Uterus (tissue), 4 donors: ENCODE measurements at places on chromosomes 1 and 21. TPM values are rescaled to one million over a fixed set of nuclear protein-coding genes. Genes with fewer than 3 reads are reported as not detected.

MRPL37 gene
- 42.8 TPM for total RNA-seq

LCE3E gene
- not detected for total RNA-seq

CNN3 gene
- total RNA-seq: 510 TPM

LRRC39 gene
- not detected for total RNA-seq

CFHR2 gene
- not detected for total RNA-seq

AUNIP gene
- total RNA-seq: not detected

TRPM2 gene
- total RNA-seq: 2.8 TPM

CHI3L1 gene
- 28.2 TPM for total RNA-seq

TNFRSF1B gene
- 32.1 TPM for total RNA-seq

IL12RB2 gene
- 1.1 TPM for total RNA-seq

SPRTN gene
- total RNA-seq: 4.9 TPM

DISP1 gene
- total RNA-seq: 17.4 TPM

MORC3 gene
- 23.3 TPM for total RNA-seq

UMODL1 gene
- total RNA-seq: not detected

TENT5C gene
- total RNA-seq: 3.2 TPM

FTCD gene
- not detected for total RNA-seq

CACNA1S gene
- total RNA-seq: not detected

STYXL2 gene
- total RNA-seq: 1.2 TPM

NOTCH2 gene
- 266 TPM for total RNA-seq

CSF3R gene
- total RNA-seq: 7.7 TPM

RGS16 gene
- 1.2 TPM for total RNA-seq

CLCA4 gene
- not detected for total RNA-seq

ZC3H12A gene
- 11.5 TPM for total RNA-seq

PTPRC gene
- 15.0 TPM for total RNA-seq
